ENCODE measurements at places on chromosomes 6 and 20.

DNA sequence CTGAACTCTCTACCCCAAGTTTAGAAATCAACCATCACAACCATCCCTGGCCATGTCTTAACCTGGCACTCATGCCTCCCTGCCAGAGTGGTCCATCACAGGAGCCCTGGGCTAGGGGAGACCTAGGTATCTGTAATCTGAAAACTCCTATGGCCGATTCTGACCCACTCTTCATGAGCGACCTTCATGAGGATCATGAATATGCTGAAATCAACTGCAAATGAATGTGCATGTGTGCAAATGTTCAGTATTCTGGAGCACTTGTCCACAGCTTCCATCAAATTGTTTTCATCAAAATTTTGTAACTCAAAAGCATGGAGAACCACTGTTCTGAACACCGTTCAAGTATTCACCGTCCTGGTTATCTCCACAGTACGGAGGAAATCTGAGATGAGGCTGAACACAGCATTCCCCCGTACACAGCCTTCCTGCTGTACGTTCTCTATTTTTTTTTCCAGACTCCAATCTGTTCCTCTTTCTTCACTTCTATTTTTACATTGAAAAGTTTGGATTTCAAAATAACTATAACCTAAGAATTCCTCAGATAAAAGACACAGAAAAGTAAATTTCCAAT is 17.7 kb downstream of the METTL24 start:
- H3K27ac ChIP-seq = peak overlapping the region; percentile 3
- peaks cover 21% of the 10 kb centered on the region for H3K4me1 ChIP-seq
- no peaks in the 10 kb centered on the region for H3K27me3 ChIP-seq
- H3K36me3 ChIP-seq = no peaks in the 10 kb centered on the region
- no peak overlapping the region for H3K4me3 ChIP-seq
- DNase-seq = no peak

GRCh38 chr20:40894237-40894630 is 134.4 kb upstream of the TOP1 start:
- no peaks in the 10 kb centered on the region for H3K36me3 ChIP-seq
- no peaks in the 10 kb centered on the region for H3K4me1 ChIP-seq
- DNase-seq = no peak
- no peak overlapping the region for H3K27ac ChIP-seq
- H3K27me3 ChIP-seq = no peaks in the 10 kb centered on the region

GRCh38 chr6:126548300-126548699 is 208.4 kb downstream of the CENPW start:
- H3K27ac ChIP-seq = no peak overlapping the region
- DNase-seq = no peak
- H3K4me1 ChIP-seq = no peaks in the 10 kb centered on the region
- H3K4me3 ChIP-seq = no peak overlapping the region
- no peaks in the 10 kb centered on the region for H3K27me3 ChIP-seq

- H3K27me3 ChIP-seq = no peaks in the 10 kb centered on the region
- no peak for DNase-seq
- peaks cover 3% of the 10 kb centered on the region for H3K4me1 ChIP-seq
- H3K27ac ChIP-seq = no peak overlapping the region
These were observed 140.8 kb downstream of the MAP3K4 start for GRCh38 chr6:161132384-161132783.

DNA sequence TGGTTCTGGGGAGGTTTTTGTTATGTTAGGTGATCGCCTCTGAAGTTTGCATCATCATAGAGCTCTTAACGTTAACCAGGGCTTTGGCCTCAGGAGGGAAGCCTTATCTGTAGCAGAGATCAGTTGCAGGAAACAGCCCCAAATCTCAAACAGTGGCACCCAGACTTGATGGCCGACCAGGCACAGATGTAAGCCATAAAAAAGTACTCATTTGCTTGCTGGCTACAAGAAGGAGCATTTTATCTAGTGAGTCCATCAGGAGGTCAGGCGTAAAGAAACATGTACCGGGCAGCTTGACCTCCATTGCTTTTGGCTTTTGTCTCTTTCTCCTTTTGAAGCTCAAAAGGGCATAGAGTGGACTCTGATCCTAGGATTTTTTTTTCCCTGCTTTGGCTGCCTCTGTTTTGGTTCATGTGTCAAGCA is 122.3 kb downstream of the CCDC170 start:
- no peaks in the 10 kb centered on the region for H3K27me3 ChIP-seq
- DNase-seq = no peak
- H3K4me1 ChIP-seq = peaks cover 6% of the 10 kb centered on the region
- H3K27ac ChIP-seq = peak overlapping the region; percentile 38

DNA sequence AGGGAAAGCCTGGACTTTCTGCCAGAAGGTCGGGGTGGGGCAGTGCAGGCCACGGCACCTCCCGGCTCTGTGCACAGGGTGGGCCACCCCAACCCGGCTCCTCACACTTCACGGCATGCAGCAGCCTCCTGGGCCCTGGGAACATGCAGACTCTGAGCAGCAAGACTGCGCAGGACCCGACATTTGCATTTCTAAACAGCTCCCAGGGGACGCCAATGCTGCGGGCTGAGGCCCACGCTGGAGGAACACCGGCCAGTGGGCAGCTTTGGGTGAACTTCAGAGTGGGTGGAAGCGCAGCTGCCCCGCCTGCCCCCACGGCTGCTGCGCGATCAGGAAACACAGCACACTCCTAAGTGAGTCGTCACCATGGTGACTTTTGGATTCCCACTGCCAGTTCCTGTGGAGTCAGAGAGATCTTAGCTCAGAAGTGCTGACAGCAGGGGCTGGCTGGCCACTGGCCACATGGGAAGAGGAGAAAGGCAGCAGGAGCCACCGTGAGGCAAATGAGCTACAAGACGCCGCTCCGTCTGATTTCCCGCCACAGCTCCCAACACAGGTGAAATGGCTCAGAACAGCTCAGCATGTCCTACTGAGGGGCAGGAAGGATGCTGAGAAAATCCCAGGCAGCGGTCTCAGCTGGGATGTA is 52.1 kb downstream of the RNASET2 start:
- no peak overlapping the region for H3K4me3 ChIP-seq
- DNase-seq = no peak
- H3K27ac ChIP-seq = no peak overlapping the region

DNA sequence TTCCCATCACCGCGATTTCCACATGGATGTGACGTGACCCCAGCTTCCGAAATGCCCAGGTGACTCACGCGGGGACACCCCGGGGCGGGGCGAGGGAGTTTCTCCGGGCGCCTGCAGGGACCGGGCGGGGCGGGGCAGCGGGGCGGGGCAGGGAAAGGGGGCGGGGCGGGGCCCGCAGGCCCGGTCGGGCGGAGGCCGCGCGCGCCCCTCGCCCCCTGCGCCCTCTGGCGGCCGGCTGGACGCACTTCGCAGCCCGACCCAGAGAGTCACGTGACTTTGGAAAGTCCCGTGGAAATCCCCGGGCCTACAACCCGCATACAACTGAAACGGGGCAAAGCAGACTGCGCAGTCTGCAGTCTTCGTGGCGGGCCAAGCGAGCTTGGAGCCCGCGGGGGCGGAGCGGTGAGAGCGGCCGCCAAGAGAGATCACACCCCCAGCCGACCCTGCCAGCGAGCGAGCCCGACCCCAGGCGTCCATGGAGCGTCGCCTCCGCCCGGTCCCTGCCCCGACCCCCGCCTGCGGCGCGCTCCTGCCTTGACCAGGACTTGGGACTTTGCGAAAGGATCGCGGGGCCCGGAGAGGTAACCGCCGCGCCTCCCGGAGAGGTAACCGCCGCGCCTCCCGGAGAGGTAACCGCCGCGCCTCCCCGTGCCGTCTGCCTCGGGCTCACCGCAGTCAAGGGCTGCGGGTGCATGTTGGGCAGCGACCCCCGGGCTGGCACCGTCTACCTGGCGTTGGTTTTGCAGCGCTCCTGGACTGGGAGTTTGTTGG is at the start of gene TNFAIP3:
Gene TNFAIP3 (plus strand): TSS at position 346 of the 771 bp plus-strand sequence. CDS start 3,969 bp downstream, outside the sequence.
- no peaks in the 10 kb centered on the region for H3K27me3 ChIP-seq
- peak within 1 kb of the TSS; percentile 86 for H3K4me3 ChIP-seq
- DNase-seq = peak; percentile 96
- H3K36me3 ChIP-seq = no peaks in the 10 kb centered on the region
- H3K4me1 ChIP-seq = peaks cover 18% of the 10 kb centered on the region
- H3K27ac ChIP-seq = peak within 1 kb of the TSS; percentile 88

GRCh38 chr6:135186255-135186654 is 5.1 kb downstream of the MYB start:
- H3K27ac ChIP-seq = no peak overlapping the region
- no peaks in the 10 kb centered on the region for H3K36me3 ChIP-seq
- peaks cover 16% of the 10 kb centered on the region for H3K4me1 ChIP-seq
- H3K27me3 ChIP-seq = peaks cover 26% of the 10 kb centered on the region

- H3K4me3 ChIP-seq = no peak overlapping the region
- H3K27ac ChIP-seq = no peak overlapping the region
- no peaks in the 10 kb centered on the region for H3K27me3 ChIP-seq
- no peaks in the 10 kb centered on the region for H3K4me1 ChIP-seq
- DNase-seq = no peak
- H3K36me3 ChIP-seq = no peaks in the 10 kb centered on the region
These were observed 660.4 kb upstream of the SLC35B3 start for GRCh38 chr6:9095729-9096128.

DNA sequence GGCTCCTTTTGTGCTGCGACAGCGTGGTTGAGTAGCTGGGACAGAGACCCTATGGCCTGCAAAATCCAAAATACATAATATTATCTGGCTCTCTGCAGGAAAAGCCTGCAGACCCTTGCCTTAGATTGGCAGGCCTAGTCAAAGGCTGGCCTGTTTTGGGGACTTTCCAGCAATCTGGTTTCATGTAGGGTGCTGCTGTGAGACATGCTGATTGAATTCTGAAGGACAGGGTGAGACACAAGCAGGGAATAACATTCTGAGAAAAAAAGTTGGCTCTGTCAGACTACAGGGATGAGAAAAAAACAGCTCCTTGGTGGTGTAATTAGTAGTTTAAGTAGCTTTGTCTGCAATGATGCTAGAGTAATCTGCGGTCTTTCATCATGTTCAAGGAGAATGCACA is 402.7 kb upstream of the AGPAT4 start:
- no peak overlapping the region for H3K27ac ChIP-seq
- no peaks in the 10 kb centered on the region for H3K4me1 ChIP-seq
- H3K27me3 ChIP-seq = no peaks in the 10 kb centered on the region
- no peak overlapping the region for H3K4me3 ChIP-seq
- DNase-seq = no peak

- H3K27ac ChIP-seq = no peak overlapping the region
- H3K4me3 ChIP-seq = no peak overlapping the region
These were observed 56.6 kb downstream of the MMUT start for GRCh38 chr6:49406250-49406970.

DNA sequence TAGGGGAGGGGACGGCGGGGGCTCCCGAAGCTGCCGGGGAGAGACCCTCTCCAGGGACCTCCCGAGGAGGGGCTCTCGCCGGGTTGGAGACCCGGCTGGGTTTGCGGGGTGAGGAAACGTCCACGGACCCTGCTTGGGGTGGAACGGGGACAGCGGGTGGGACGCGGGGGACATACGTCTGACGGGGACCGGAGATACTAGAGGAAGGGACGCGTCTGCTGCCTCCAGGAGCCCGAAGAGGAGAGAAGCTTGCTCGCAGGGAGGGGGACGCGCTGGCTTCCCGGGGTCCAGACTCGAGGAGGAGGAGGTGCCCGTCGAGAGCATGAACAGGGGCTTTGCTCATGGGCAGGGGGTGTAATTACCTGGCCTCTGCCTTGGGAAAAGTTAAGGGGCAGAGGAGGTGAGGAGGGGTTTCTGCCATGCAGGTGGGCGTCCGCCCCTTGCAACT is 593 bp downstream of the DNMT3B start:
- peak overlapping the region; percentile 63 for H3K27ac ChIP-seq
- H3K4me3 ChIP-seq = peak overlapping the region; percentile 82
- no peak for DNase-seq
- no peaks in the 10 kb centered on the region for H3K36me3 ChIP-seq

- no peak overlapping the region for H3K4me3 ChIP-seq
- DNase-seq = no peak
- H3K36me3 ChIP-seq = no peaks in the 10 kb centered on the region
- H3K27me3 ChIP-seq = no peaks in the 10 kb centered on the region
- no peak overlapping the region for H3K27ac ChIP-seq
These were observed 312.6 kb downstream of the CLIC5 start for GRCh38 chr6:45702849-45703739.

- no peak overlapping the region for H3K4me3 ChIP-seq
- peaks cover 23% of the 10 kb centered on the region for H3K4me1 ChIP-seq
- DNase-seq = peak; percentile 89
- peak overlapping the region; percentile 77 for H3K27ac ChIP-seq
- H3K27me3 ChIP-seq = no peaks in the 10 kb centered on the region
These were observed 63.3 kb upstream of the CARMIL1 start for GRCh38 chr6:25215881-25216280.

GRCh38 chr6:134436950-134437349 is 119.0 kb upstream of the SGK1 start:
- no peaks in the 10 kb centered on the region for H3K36me3 ChIP-seq
- H3K4me1 ChIP-seq = peaks cover 2% of the 10 kb centered on the region
- no peaks in the 10 kb centered on the region for H3K27me3 ChIP-seq
- no peak overlapping the region for H3K27ac ChIP-seq

- peak overlapping the region; percentile 26 for H3K27ac ChIP-seq
- no peak for DNase-seq
- no peaks in the 10 kb centered on the region for H3K36me3 ChIP-seq
- no peaks in the 10 kb centered on the region for H3K4me1 ChIP-seq
These were observed 5.7 kb upstream of the PLN start for GRCh38 chr6:118542184-118542952.

DNA sequence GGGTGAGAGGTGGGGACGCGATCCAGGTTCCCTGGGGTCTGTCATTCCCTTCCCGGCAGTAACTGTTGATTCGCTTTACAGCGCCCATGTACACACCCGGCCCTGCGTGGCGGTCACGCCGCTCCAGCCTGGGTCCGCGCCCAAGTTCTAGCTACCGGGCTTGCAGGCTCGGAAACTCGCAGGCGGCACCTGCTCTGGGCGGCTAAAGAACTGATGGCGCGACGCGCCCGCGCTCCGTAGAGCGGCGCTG is 1.4 kb upstream of the POU3F2 start:
- peaks cover 15% of the 10 kb centered on the region for H3K4me1 ChIP-seq
- H3K27me3 ChIP-seq = peaks cover 72% of the 10 kb centered on the region
- H3K36me3 ChIP-seq = no peaks in the 10 kb centered on the region

- H3K4me1 ChIP-seq = peaks cover 8% of the 10 kb centered on the region
- no peak overlapping the region for H3K4me3 ChIP-seq
- no peak for DNase-seq
- H3K36me3 ChIP-seq = no peaks in the 10 kb centered on the region
- no peak overlapping the region for H3K27ac ChIP-seq
- H3K27me3 ChIP-seq = peaks cover 59% of the 10 kb centered on the region
These were observed 1.0 kb upstream of the VGLL2 start for GRCh38 chr6:117264369-117264691.

- no peak for DNase-seq
- H3K4me1 ChIP-seq = peaks cover 5% of the 10 kb centered on the region
- no peaks in the 10 kb centered on the region for H3K36me3 ChIP-seq
- H3K27ac ChIP-seq = no peak overlapping the region
These were observed 4.2 kb downstream of the RIMS4 start for GRCh38 chr20:44805979-44806620.

DNA sequence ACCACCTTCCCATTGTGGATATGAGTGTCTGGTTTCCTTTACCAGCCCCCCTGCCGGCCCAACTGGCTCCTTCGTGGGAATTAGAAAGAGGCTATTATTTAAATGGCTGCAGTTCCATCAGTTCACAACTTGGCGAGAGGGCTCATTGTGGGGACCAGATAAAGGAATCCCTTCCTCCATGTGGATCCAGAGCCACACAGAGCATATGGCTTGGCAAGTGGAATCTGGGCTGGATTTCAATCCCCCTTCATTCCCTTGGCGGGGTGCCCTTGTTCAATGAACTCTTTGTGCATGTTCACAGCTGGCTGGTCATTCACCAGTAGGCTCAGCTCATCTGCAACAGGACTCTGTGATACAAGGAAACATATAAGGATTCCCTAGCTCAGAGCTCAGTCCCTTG is 140.6 kb downstream of the OPN5 start:
- H3K4me1 ChIP-seq = no peaks in the 10 kb centered on the region
- no peaks in the 10 kb centered on the region for H3K27me3 ChIP-seq
